CD4-positive, CD25-positive, alpha-beta regulatory T cell (primary cell): ENCODE measurements at places on chromosomes 7 and 10. TPM values are rescaled to one million over a fixed set of nuclear protein-coding genes. Genes with fewer than 3 reads are reported as not detected.

- no peak overlapping the region for H3K27ac ChIP-seq
- peaks cover 17% of the 10 kb centered on the region for H3K4me1 ChIP-seq
- H3K4me3 ChIP-seq = no peak overlapping the region
- no peak for DNase-seq
These were observed 16.1 kb upstream of the DMBT1 start for GRCh38 chr10:122544493-122544892.

GRCh38 chr7:108165723-108166122, 35.6 kb upstream of the LAMB4 start:
- peaks cover 7% of the 10 kb centered on the region for H3K27me3 ChIP-seq
- H3K4me3 ChIP-seq = no peak overlapping the region
- DNase-seq = no peak
- H3K27ac ChIP-seq = no peak overlapping the region
- no peaks in the 10 kb centered on the region for H3K36me3 ChIP-seq

Gene DBF4
- 65.1 TPM for total RNA-seq

DNA sequence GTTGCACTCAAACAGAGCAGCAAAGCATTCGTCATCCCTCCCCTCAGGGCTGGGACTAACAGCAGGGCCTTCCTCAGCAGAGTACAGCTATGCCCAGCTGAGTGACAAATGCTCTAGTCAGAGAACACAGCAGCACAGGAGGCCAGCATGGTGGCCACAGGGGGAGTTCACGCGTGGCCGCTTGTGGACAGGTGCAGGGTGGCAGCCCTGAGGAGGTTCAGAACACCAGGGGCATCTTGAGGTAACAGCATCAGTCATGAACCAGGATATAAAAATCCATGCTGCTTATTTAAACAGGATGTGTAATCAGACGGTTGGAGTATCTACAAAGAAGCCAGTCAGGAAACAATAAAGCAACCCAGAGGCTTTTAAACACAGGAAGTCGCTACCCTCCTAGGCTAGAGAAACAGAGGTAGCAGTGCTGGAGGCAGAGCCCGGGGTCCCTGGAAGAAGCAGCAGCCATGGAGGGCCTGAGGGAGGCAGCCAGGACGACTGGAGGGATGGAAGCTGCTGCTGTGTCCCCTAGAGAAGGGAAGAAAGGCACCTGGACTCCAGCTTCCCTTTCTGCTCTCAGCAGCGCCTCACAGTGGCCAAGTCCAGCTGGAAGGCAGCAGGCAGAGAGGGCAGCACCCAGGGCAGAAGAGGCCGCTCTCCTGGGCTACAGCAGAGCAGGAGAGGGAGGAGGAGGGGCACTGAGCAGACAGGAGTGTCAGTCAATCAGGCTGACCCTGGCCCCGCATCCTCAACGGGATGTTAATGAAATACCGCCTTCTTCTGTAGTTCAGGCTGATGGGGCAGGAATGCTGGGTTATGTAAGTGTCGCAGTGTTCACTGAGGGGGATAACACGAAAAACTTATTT, 70.8 kb upstream of the UCN3 start:
- H3K4me1 ChIP-seq = peaks cover 77% of the 10 kb centered on the region
- no peaks in the 10 kb centered on the region for H3K36me3 ChIP-seq
- peak; percentile 53 for DNase-seq
- H3K27me3 ChIP-seq = no peaks in the 10 kb centered on the region

Gene OR2A5
- not detected for total RNA-seq
